ENCODE measurements at places on chromosomes 4 and X.

GRCh38 chrX:26925088-26925487 lies 538.1 kb downstream of the PPP4R3C start:
- DNase-seq = no peak

DNA sequence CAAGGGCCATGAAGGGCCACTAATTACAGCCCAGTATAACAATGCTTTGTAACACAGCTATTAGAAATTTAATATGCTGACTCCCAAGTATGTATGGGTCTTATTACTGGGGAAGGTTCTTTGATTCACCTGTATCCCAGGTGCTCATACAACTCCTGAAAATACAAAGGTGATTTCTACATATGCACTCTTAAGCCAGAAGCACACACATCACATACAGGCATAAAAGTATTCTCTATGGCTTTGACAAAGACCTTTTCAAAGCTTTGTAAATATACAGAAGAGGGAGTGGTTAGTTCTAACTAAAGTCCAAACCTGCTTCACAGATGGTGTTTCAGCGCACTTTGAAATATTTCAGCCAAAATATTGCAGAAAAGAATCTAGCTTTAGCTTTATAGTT lies 191.5 kb downstream of the SNCA start:
- DNase-seq = no peak

- no peak for DNase-seq
Observed at GRCh38 chr4:186825069-186825468, 101.4 kb upstream of the FAT1 start.

DNA sequence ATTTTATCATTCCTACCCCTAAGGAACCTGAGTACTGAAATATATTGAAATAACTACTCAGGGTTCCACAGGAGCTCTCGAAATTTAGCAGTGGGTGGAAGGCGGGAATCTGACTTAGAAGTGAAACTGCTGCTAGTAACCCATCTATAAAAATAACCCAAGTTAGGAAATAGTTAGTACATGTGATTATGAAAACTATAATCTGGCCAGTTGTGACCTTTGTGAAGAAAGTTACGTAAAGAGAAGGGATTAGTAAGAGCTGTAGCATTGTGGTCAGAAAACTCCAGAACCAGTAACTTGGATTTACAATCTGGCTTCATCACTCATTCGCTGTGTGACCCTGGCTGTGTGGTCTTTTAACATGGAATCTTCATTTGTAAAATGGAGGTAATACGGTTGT lies 175.5 kb downstream of the RAPGEF2 start:
- DNase-seq = no peak

All from HFF-Myc (cell line).